ENCODE measurements at places on chromosomes 1 and 21. TPM values are rescaled to one million over a fixed set of nuclear protein-coding genes. Genes with fewer than 3 reads are reported as not detected.

The HSPA6 gene
- total RNA-seq = 0.22 TPM

The LMX1A gene
- total RNA-seq = not detected

The GDAP2 gene
- total RNA-seq = 15.9 TPM

The KRTAP19-3 gene
- total RNA-seq = not detected

The TEX38 gene
- total RNA-seq = not detected

The CDC20 gene
- total RNA-seq = 8.3 TPM

The TMPRSS15 gene
- total RNA-seq = not detected

The HSD3B1 gene
- total RNA-seq = not detected

The SPATA45 gene
- not detected for total RNA-seq

The BSND gene
- total RNA-seq = not detected

The KCNK2 gene
- 0.09 TPM for total RNA-seq

The CRP gene
- not detected for total RNA-seq

The COL6A1 gene
- total RNA-seq = 14.0 TPM

The TNFRSF18 gene
- total RNA-seq = not detected

The KRTAP7-1 gene
- not detected for total RNA-seq

The MIGA1 gene
- 13.2 TPM for total RNA-seq

The PTPRC gene
- total RNA-seq = not detected

The UBL4B gene
- not detected for total RNA-seq

The AMY2B gene
- total RNA-seq = 2.9 TPM

The C1orf94 gene
- total RNA-seq = not detected

The FCRL2 gene
- not detected for total RNA-seq

The PODN gene
- total RNA-seq = not detected

The MATN1 gene
- not detected for total RNA-seq

The CD101 gene
- 0.95 TPM for total RNA-seq

The KRTAP10-1 gene
- total RNA-seq = not detected

The LY9 gene
- not detected for total RNA-seq

The KIAA1614 gene
- 5.1 TPM for total RNA-seq

The SMYD3 gene
- total RNA-seq = 23.6 TPM
